ENCODE measurements at places on chromosomes 5 and 9.

DNA sequence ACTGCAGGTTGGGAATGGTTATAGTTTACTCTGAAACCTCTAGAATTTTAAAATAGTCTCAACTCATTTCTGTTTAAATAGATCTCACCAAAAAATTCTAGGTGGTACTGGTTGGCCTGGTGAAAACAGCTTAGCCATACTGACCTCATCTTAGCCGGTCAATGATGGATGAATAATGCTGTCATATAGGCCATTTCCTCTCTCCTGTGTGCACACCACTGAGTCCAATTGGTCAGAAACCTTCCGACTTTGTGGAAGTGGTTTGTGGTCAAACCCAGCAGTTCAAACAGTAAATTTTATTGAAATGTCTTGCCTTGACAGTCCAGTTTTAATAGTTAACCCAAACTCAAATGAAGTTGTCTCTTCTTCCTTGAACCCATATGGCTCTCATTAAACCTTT is 98.6 kb downstream of the GIN1 start:
- no peaks in the 10 kb centered on the region for H3K4me1 ChIP-seq
- H3K27ac ChIP-seq = no peak overlapping the region
- H3K4me3 ChIP-seq = no peak overlapping the region
- DNase-seq = no peak
- H3K36me3 ChIP-seq = no peaks in the 10 kb centered on the region
- no peaks in the 10 kb centered on the region for H3K27me3 ChIP-seq

DNA sequence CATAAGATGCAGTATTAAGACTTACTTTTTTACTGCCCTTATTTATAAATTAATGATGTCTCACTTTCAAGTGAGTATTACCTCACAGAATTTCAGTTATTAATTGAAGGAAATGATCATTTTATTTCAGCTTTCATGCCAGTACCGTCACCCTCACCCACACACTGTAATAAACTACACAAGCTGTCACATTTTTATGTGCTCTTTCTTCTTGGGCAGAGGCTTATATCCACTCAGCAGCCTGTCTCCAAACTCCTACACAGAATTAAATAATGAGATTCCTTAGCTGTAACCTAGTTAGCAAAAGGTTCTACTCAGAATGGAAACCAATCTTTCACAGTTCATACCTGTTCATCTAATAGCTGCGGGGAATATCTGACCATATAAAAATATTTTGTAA is 1915.8 kb upstream of the CDH6 start:
- H3K27me3 ChIP-seq = no peaks in the 10 kb centered on the region
- H3K4me1 ChIP-seq = no peaks in the 10 kb centered on the region
- DNase-seq = no peak
- H3K36me3 ChIP-seq = no peaks in the 10 kb centered on the region
- H3K27ac ChIP-seq = no peak overlapping the region

DNA sequence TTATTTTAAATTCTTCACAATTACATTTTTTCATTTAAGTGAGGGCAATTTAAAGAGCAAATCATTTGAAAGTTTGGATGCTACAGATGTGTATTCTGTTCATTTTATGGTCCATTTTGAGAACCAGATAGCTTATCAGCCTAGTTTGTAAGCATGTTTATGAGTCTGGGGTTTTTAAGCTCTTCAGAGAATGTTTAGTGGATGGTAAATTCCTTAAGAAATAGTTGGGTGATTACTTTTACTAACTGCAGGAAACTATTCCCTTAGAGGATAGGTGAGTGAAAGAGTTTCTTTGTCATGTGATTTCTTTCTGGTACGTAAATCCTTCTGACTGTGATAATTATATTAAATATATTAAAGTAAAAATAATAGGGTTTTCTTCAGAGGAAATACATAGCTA is 17.6 kb downstream of the RASGRF2 start:
- no peaks in the 10 kb centered on the region for H3K36me3 ChIP-seq
- H3K4me3 ChIP-seq = no peak overlapping the region
- DNase-seq = no peak

DNA sequence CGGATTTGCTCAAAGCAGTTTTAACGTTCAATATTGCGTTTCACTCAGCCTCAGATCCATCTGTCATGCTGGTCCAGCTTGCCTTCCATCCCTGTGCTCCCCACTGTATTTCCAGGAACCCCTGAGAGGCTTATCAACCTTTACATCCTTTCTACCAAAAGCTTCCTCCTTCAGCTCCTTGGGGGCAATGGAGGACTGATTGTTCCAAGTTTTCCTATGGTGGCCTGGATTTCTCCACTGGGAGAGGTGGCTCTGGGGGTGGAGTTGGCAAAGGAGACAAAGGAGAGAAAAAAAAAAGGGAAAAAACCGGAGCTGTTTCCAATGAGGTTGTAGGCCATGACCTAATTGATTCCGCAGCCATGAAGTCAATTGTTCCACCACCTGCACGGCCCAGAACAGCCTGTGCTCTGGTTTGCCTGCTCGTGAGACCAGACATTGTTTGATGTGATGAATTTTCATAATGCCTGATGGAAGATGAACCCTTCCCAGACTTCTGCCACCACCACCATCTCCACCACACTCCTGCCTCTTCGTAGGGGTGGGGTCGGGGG is 54.1 kb downstream of the ABLIM3 start:
- no peak for DNase-seq
- peaks cover 6% of the 10 kb centered on the region for H3K36me3 ChIP-seq
- H3K27ac ChIP-seq = no peak overlapping the region
- no peak overlapping the region for H3K4me3 ChIP-seq
- no peaks in the 10 kb centered on the region for H3K27me3 ChIP-seq

DNA sequence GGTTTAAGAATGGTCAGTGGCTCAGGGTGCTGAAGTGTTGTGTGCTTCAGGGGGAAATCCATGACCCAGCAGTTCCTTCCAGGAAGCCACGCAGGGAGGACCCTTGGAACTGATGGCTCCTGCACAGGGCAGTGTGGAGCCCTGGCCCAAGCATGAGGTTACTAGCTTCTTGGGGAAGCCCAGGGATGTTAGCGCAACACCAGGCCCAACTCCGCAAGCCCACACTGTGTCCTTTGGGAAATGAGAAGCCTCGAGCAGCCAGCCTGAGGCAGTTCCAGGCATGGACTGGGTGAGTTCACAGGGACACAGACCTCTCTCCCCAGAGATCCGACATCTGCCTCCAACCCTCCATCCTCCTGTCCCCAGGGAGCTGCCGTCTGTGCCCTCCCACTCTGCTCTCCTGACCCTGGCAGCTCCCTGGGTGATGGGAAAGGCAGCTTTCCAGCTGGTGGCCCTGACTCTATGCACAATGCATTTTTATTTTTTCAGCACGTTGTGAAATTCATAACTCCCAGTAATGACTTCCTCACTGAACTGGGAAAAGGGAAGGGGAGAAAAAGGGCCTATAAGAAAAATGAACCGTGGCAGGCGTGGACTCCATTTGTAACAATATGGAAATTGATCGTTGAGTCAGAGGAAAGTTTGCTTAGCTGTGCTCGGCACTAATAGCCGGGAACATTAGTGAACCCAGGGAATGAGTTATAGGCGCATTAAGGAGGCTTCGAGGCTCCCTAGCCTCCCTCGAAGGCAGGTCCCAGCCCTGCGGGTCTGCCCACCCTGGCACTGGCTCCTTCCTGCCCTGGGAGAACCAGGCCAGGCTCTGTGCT is 34.1 kb downstream of the LMX1B start:
- H3K4me3 ChIP-seq = no peak overlapping the region
- H3K27ac ChIP-seq = no peak overlapping the region
- DNase-seq = no peak
- peaks cover 2% of the 10 kb centered on the region for H3K36me3 ChIP-seq

GRCh38 chr5:146761811-146762210 is 116.7 kb downstream of the PPP2R2B start:
- H3K4me1 ChIP-seq = peaks cover 3% of the 10 kb centered on the region
- no peak overlapping the region for H3K4me3 ChIP-seq
- no peak for DNase-seq
- H3K36me3 ChIP-seq = no peaks in the 10 kb centered on the region
- no peaks in the 10 kb centered on the region for H3K27me3 ChIP-seq

GRCh38 chr5:152556784-152557183 is 151.7 kb upstream of the NMUR2 start:
- no peak overlapping the region for H3K4me3 ChIP-seq
- no peak overlapping the region for H3K27ac ChIP-seq
- H3K36me3 ChIP-seq = no peaks in the 10 kb centered on the region
- DNase-seq = no peak

- H3K4me1 ChIP-seq = no peaks in the 10 kb centered on the region
- no peak overlapping the region for H3K4me3 ChIP-seq
- no peaks in the 10 kb centered on the region for H3K36me3 ChIP-seq
- DNase-seq = no peak
- H3K27ac ChIP-seq = no peak overlapping the region
- peaks cover 4% of the 10 kb centered on the region for H3K27me3 ChIP-seq
These were observed 2.5 kb upstream of the TMEM174 start for GRCh38 chr5:73170522-73170921.

GRCh38 chr5:60586307-60586901 is 113.6 kb downstream of the DEPDC1B start:
- no peak for DNase-seq
- H3K4me3 ChIP-seq = no peak overlapping the region
- H3K27ac ChIP-seq = no peak overlapping the region
- no peaks in the 10 kb centered on the region for H3K27me3 ChIP-seq

GRCh38 chr5:78308703-78309102 is 14.2 kb upstream of the AP3B1 start:
- no peaks in the 10 kb centered on the region for H3K36me3 ChIP-seq
- no peak overlapping the region for H3K4me3 ChIP-seq
- no peaks in the 10 kb centered on the region for H3K4me1 ChIP-seq
- H3K27me3 ChIP-seq = no peaks in the 10 kb centered on the region

- H3K4me1 ChIP-seq = no peaks in the 10 kb centered on the region
- H3K27ac ChIP-seq = no peak overlapping the region
- H3K36me3 ChIP-seq = no peaks in the 10 kb centered on the region
- DNase-seq = no peak
- H3K27me3 ChIP-seq = no peaks in the 10 kb centered on the region
These were observed 30.1 kb upstream of the IL7R start for GRCh38 chr5:35826554-35826953.

DNA sequence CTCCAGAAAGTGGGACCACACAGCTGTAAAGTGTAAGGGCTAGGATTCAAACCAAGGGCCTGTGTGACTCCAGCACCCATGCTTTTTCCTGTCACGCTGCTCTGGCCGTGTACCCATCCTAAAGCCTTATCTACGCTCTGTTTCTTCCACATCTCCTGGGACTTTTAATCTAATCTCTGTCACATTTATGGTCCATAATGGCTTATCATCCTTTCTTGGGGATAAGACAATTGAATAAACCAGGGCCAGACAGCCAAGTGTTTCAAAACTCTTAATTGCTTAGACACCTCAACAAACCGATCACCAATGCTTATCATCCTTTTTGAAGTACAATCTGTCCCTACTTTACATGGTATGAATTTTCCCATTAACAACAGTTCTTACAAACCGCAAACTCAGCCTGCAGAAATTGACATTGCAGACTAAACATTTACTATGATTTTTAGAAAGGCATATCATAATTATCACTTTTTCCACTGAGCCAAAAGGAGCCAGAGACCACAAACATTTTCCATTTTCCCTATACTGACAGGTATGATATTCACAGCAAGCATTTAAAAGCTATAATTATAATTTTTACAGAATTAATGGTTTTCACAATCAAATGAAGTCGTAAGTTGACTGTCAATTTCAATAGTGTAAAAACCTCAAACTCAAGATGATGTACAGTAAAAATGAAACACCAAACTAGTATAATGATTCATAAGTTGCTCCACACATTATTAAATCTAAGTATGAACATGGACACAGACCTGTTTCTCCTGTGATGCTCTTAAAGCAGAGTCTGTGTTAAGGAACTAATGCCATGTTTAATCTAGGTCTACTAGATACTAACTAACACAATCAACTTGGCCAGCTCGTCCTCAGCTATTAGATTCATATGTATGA is 99.5 kb downstream of the FBXW11 start:
- no peaks in the 10 kb centered on the region for H3K4me1 ChIP-seq
- no peak for DNase-seq
- no peak overlapping the region for H3K27ac ChIP-seq
- no peaks in the 10 kb centered on the region for H3K36me3 ChIP-seq
- H3K27me3 ChIP-seq = no peaks in the 10 kb centered on the region
- H3K4me3 ChIP-seq = no peak overlapping the region

- H3K36me3 ChIP-seq = no peaks in the 10 kb centered on the region
- no peak overlapping the region for H3K4me3 ChIP-seq
- H3K4me1 ChIP-seq = peaks cover 3% of the 10 kb centered on the region
- DNase-seq = no peak
These were observed 75.7 kb downstream of the OLFM1 start for GRCh38 chr9:135163023-135163780.

GRCh38 chr5:1291611-1292080 is 3.2 kb downstream of the TERT start:
- no peak overlapping the region for H3K27ac ChIP-seq
- H3K4me1 ChIP-seq = peaks cover 3% of the 10 kb centered on the region
- H3K36me3 ChIP-seq = no peaks in the 10 kb centered on the region
- no peak overlapping the region for H3K4me3 ChIP-seq
- no peak for DNase-seq
